ENCODE measurements at places on chromosomes 4 and X. TPM values are rescaled to one million over a fixed set of nuclear protein-coding genes. Genes with fewer than 3 reads are reported as not detected.
A peak's percentile ranks its signal among the peaks of the same experiment; 100 is the strongest.

- peak within 1 kb of the TSS; percentile 86 for H3K27ac ChIP-seq
- peak within 1 kb of the TSS; percentile 89 for H3K4me3 ChIP-seq
- peaks cover 5% of the 10 kb centered on the region for H3K4me1 ChIP-seq
- peaks cover 75% of the 10 kb centered on the region for H3K27me3 ChIP-seq
- peak; percentile 46 for DNase-seq
Measured at GRCh38 chrX:74925225-74926088, at the start of gene NEXMIF. TSS of gene NEXMIF (minus strand) at chrX:74925452.

DNA sequence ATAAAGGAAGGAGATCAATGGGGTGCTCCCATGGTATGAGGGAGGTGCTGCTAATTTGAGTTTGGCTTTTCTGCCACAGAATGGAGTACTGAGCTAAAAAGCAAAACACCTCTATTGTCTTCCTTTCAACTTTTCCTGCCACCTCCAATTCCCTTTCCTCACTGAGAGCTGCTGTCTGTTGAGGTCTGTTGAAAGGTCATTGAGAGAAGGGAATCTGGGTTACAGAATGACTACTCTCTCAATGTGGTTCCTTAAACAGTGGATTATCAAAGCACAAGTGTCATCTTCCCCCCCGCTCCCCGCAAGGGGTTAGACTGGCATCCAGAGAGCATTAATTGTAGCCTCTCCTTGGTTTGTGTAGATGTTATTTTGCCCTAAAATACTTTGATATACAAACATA lies 10.7 kb downstream of the USP9X start:
- H3K27me3 ChIP-seq, result no peaks in the 10 kb centered on the region
- no peaks in the 10 kb centered on the region for H3K36me3 ChIP-seq
- DNase-seq, result no peak
- peak overlapping the region; percentile 60 for H3K4me3 ChIP-seq
- peak overlapping the region; percentile 4 for H3K27ac ChIP-seq

GRCh38 chr4:109701566-109702410 lies 1.5 kb downstream of the CASP6 start:
- DNase-seq, result peak; percentile 6
- peak overlapping the region; percentile 85 for H3K27ac ChIP-seq
- H3K4me1 ChIP-seq, result peaks cover 43% of the 10 kb centered on the region
- no peaks in the 10 kb centered on the region for H3K27me3 ChIP-seq
- H3K4me3 ChIP-seq, result peak overlapping the region; percentile 98

- H3K27me3 ChIP-seq, result no peaks in the 10 kb centered on the region
- H3K4me3 ChIP-seq, result no peak overlapping the region
- DNase-seq, result no peak
- peaks cover 5% of the 10 kb centered on the region for H3K36me3 ChIP-seq
Measured at GRCh38 chrX:150533863-150534262, 34.6 kb upstream of the MTM1 start.

The CPE gene
- not detected for total RNA-seq

All from activated T-cell treated with anti-CD3 and anti-CD28 coated beads, Interleukin-2, amount 50 U/mL, for 72 hours (primary cell).